ENCODE measurements at places on chromosomes 11 and 22.

DNA sequence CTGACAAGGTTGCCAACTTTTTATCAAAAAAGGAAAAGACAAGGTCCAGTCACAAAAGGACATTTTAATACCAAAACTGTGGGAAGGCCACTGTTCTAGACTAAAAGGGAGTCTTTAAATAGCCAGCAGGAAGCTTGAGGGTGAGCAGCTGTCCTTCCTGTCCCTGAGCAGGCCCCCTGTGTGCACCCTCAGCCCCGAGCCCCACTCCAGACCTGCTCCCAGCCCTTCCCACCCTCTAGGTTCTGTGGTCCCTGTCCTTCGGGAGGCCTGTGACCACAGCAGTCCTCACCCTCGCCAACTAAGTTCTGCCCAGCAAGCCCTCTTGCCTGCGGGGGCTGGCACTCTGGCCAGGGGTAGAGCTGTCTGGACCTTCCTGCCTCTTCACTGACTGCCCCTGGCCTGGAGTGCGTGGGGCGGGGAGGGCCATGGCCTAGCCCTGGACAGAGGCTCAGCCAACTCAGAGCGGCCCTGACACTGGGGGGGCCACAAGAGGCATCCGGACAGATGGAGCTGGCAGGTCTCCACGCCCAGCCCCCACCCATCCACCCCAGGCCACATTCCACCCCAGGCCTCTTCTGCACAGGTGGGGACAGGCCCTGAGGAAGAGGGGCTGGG, 1.6 kb upstream of the PLXNB2 start:
- DNase-seq: no peak

- no peak for DNase-seq
Measured at GRCh38 chr22:38569181-38569971, 607 bp downstream of the DMC1 start.

- DNase-seq: peak; percentile 24
Measured at GRCh38 chr11:64743591-64744543, at the start of gene RASGRP2. RASGRP2 (minus strand) TSS chr11:64744142; CDS start chr11:64742866, 1,276 bp downstream.

DNA sequence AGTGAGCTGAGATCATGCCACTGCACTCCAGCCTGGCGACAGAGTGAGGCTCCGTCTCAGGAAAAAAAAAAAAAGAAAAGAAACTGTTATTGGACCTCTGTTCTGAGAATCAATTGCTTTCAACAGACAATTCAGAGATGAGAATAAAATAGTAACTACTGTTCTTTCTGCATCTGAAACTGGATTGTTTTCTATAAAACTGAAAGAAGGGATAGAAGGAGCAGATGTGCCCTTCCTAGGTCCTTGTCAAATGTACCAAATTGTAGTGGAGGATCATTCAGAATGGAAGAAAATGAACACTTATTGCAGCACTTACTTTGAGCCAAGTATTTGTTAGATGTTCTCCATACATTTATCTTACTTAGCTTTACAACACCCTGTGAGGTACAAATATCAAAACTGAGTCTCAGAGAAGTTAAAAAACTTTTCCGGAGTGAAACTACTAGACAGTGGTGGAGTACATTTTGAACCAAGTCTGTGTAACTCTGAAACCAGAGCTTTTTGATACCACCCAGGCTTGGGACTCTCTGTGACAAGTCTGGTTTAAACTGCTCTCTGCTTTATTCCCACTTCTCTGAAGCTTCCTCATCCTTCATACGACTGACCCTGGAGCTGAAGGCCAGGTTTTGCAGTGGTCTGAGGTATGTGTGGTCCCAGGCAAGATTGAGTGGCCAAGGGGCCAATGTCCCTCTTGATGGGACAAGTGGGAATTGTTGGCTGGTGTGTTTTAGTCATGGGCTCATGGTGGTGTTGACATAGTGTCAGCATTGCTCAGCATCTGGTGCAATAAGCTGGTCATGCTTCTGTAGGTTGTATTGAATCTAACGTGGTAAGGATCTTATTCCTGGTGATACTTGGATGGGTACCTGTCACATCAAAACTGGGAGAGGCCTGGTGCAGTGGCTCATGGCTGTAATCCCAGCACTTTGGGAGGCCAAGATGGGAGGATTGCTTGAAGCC, 48.2 kb upstream of the CCDC134 start:
- no peak for DNase-seq

GRCh38 chr11:14418801-14419417, 59.9 kb upstream of the RRAS2 start:
- no peak for DNase-seq

Data from left lung (tissue), 14 donors.